Stimulated activated CD4-positive, alpha-beta T cell treated with anti-CD3 and anti-CD28 coated beads, TNF-alpha, amount 100 ng/mL, for 4 hours (primary cell): ENCODE measurements at places on chromosomes 4 and X.

- no peak for DNase-seq
These were observed 1.2 kb downstream of the UCHL1 start for GRCh38 chr4:41257906-41258305.

- no peak for DNase-seq
These were observed 133.3 kb downstream of the SPCS3 start for GRCh38 chr4:176453079-176453478.

DNA sequence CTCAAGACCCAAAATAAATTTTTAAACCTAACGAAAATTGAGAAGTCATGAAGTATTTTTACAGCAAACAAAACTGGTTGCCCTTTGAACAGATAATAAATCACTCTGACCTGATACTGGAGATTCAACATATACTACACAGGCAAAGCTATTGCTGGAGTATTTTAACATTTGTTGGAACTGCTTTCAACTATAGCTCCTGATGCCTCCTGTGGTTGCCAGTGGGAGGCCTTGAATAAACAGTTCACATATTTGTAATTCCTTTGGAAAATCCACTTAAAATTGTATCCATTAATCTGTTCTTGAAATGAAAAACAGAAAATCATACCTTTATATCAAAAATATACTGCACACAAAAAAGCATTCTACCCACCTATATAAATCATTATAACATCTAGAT is 605.1 kb downstream of the KCTD8 start:
- no peak for DNase-seq

DNA sequence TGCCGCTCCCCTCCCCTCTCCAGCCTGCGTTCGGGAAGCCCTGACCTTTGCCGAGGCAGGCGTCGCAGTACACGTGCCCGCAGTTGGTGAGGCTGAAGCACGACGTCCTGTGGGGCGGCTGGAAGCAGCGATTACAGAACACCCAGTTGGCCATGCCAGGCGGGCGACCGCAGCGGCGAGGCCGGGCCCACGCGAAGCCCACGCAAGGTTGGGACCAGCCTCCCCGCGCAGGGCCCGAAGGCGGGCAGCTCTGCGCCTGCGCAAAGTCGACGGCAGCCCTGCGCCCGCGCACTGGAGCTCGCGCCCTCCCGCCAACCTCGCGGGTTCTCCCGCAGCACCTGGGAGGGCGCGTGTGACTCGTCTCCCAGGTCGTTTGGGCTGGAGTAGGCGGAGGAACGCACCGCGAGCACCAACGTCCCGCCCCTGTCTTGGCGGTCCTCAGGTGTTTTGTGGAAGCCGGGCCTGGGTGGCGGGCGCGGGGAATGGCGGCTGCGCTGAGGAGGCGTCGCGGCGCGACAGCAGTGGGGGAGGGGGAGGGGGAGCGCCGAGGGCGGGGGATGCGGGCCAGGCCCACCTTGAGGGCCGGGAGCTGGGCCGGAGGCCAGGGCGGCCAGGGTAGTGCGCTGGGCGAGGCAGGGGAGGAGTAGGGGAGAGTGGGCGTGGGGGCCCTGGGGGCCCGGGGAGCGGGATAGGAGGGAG is at the start of gene RNF212:
TSS of gene RNF212 (minus strand) at position 254 of the 699 bp plus-strand sequence. CDS start at position 154, 100 bp downstream.
- peak; percentile 24 for DNase-seq

GRCh38 chrX:71292669-71293365 is 8.7 kb upstream of the ITGB1BP2 start:
- no peak for DNase-seq
